A549 treated with dexamethasone at 1 μM for 4 hours (cell line): ENCODE measurements at places on chromosomes 11 and 22. TPM values are rescaled to one million over a fixed set of nuclear protein-coding genes. Genes with fewer than 3 reads are reported as not detected.

The NTM gene
- not detected in 5 replicates for total RNA-seq

The GAS2 gene
- 0.67 to 1.1 TPM (median 0.86 TPM) in 5 replicates for total RNA-seq

The SAA4 gene
- not detected in 5 replicates for total RNA-seq

The OR51B5 gene
- 0.06 TPM in 1 of 5 replicates, not detected in the others for total RNA-seq

The FSHB gene
- not detected in 5 replicates for total RNA-seq

The PNPLA3 gene
- total RNA-seq = 0.59 to 1.1 TPM (median 0.81 TPM) in 5 replicates

The SAA2 gene
- 0.13 to 0.31 TPM (median 0.22 TPM) in 3 of 5 replicates, not detected in the others for total RNA-seq

The C11orf52 gene
- 0.15 to 0.45 TPM (median 0.26 TPM) in 5 replicates for total RNA-seq

The C22orf23 gene
- total RNA-seq = 0.14 to 0.41 TPM (median 0.20 TPM) in 4 of 5 replicates, not detected in the other

The MYBPC3 gene
- 0.05 to 0.08 TPM (median 0.07 TPM) in 5 replicates for total RNA-seq

The TUBA8 gene
- 0.61 to 0.98 TPM (median 0.67 TPM) in 5 replicates for total RNA-seq

The GLYATL1 gene
- not detected in 5 replicates for total RNA-seq

The SYNGR1 gene
- total RNA-seq = 9.4 to 11.9 TPM (median 10.2 TPM) in 5 replicates

The LUZP2 gene
- not detected in 5 replicates for total RNA-seq

The NUP98 gene
- 63.6 to 81.5 TPM (median 77.7 TPM) in 5 replicates for total RNA-seq

The RAD9A gene
- 17.4 to 25.4 TPM (median 23.1 TPM) in 5 replicates for total RNA-seq

The MFNG gene
- 0.79 to 1.7 TPM (median 1.2 TPM) in 5 replicates for total RNA-seq

The CSRP3 gene
- total RNA-seq = not detected in 5 replicates

The MRGPRE gene
- total RNA-seq = 0.06 to 0.14 TPM (median 0.08 TPM) in 4 of 5 replicates, not detected in the other

The TPH1 gene
- 0.02 to 0.12 TPM (median 0.06 TPM) in 5 replicates for total RNA-seq

The SUSD2 gene
- total RNA-seq = 54.7 to 85.3 TPM (median 83.8 TPM) in 5 replicates

The POU2AF2 gene
- not detected in 5 replicates for total RNA-seq

The DLG2 gene
- 0.22 to 0.31 TPM (median 0.24 TPM) in 5 replicates for total RNA-seq

The HBG2 gene
- total RNA-seq = not detected in 5 replicates

The OR51E1 gene
- total RNA-seq = not detected in 5 replicates

The CABP2 gene
- total RNA-seq = not detected in 5 replicates

The GAL3ST3 gene
- total RNA-seq = not detected in 5 replicates
